Kidney epithelial cell (primary cell): ENCODE measurements at places on chromosomes 7 and 10.
A peak's percentile ranks its signal among the peaks of the same experiment; 100 is the strongest.

- DNase-seq: no peak
Measured at GRCh38 chr7:140635345-140635744, 5.3 kb downstream of the DENND2A start.

DNA sequence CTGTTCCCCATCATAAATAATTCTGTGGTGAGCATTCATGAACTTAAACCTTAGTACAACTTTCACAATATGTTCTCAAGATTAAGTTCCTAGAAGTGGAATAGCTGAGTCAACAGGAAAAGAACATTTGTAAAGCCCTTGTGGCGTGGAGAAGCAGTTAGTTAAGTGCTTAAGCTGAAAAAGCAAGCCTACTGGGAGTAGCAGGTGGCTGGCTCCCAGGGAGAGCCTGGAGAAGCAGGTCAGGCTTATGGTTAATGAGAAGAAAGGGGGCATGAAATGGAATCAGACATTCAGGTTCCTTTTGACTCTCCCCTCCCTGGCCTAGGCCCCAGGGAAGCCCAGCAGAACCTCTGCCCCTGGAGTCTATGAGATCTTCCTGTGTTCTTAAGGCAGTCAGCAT lies 35.3 kb downstream of the VSTM4 start:
- DNase-seq: no peak

GRCh38 chr10:131963350-131963749 lies 18.4 kb downstream of the BNIP3 start:
- DNase-seq: no peak

DNA sequence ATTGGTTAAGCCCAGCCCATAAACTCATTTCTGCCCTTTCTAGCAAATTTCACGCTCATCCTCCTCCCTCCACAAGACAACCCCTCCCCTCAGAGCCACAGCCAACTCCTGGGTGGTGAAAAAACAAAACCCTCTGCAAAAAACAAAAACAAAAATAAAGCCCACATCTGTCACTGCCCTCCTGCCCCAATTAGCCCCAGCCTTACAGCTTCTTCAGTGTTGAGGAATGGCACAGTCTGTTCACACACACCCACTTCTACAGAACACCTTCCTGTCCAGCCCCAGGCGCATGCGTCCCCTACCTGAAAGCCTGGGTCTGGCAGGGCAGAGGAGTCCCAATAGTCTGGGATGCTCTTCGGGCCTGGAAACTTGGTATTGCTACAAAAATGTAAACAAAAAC lies 34.4 kb downstream of the PARP12 start:
- DNase-seq: no peak

- no peak for DNase-seq
Measured at GRCh38 chr10:118981946-118982345, 47.6 kb upstream of the NANOS1 start.

GRCh38 chr10:133123746-133124356 lies 36.1 kb downstream of the ADGRA1 start:
- no peak for DNase-seq

DNA sequence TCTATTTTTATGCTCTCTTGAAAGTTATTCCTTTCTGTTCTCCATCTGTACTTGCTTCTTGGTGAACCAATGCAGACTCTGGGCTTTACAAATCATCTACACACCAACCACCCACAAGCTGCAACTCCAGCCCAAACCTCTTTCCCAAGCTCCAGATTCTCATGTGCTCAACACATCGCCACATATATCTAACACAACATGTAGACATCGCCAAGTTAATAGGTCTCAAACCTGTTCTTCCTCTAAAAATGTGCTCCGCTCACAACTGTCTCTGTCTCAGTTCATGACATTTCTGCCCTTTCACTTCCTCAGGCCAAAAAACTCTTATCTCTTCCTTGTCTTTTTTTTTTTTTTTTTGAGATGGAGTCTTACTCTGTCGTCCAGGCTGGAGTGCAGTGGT lies 95.7 kb upstream of the EEPD1 start:
- no peak for DNase-seq

DNA sequence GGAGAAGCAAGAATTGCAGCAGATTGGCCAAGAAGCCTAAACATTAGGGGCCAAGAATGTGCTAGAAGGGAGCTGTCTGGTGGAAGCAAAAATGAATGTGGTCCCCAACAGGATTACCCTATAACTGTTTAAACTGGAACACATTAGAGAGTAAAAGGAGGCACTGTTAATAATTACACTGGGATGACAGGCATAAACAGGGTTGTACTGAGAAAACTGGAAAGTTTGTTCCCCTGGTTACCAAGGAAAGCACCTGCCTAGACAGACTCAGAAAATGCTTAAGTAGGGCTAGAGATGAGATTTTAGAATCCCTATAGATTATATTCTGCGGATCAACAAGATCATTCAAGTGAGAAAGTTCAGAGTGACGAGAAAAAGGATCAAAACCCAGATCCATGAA lies 100.8 kb downstream of the CTTNBP2 start:
- DNase-seq: no peak

- peak; percentile 96 for DNase-seq
Measured at GRCh38 chr7:20199015-20199737, 18.0 kb downstream of the MACC1 start.

DNA sequence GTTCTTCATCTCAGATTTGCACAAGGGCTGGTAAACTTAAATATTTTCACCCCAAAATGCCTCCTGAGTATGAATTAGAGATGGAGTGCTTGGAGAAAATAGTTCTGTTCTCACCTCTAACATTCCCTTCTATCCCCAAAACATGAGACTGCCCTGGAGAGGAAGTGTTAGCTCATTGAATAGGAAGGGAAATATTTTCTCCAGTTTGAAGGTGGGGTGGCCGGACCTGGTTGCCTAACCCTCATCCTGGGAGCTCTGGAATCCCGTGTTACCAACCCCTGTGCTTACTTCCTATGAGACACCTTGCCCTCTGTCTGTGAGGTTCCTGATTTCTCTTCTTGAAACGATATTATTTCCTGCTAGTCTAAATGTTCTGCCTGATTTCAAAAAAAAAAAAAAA lies 779 bp downstream of the IFIT2 start:
- no peak for DNase-seq

DNA sequence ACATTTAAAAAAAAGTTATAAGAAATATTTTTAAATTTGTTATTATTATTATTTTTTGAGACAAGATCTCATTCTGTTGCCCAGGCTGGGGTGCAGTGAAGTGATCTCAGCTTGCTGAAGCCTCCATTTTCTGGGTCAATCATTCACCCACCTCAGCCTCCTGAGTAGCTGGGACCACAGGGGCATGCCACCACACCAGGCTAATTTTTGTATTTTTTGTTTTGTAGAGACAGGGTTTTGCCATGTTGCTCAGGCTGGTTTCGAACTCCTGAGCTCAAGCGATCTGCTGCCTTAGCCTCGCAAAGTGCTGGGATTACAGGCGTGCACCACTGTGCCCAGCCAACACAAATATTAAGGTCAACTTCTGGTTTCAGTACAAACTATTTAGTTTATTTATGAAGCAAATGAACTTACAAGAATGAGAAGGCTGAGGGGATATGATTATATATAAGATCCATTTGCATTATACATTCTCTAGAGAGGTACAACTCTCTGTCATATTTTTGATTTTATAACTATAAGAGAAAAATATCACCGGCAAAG lies 45.9 kb upstream of the FAM133B start:
- no peak for DNase-seq

GRCh38 chr7:82318786-82319185 lies 124.8 kb downstream of the CACNA2D1 start:
- DNase-seq: no peak

DNA sequence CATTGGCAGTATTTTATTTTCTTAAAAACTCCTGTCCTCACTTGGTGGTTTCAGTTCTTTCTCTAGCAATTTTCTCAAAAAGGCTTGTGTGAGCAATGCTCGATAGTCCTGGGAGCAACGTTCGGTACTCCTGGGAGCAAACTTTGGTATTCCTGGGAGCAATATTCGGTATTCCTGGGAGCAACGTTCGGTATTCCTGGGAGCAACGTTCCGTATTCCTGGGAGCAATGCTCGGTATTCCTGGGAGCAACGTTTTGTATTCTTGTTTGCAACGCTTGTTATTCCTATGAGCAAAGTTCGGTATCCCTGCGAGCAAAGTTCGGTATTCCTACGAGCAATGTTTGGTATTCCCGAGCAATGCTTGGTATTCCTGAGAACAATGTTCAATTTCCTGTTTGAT lies 362.0 kb upstream of the ADARB2 start:
- DNase-seq: no peak

GRCh38 chr7:7596176-7596575 lies 29.5 kb downstream of the MIOS start:
- no peak for DNase-seq

DNA sequence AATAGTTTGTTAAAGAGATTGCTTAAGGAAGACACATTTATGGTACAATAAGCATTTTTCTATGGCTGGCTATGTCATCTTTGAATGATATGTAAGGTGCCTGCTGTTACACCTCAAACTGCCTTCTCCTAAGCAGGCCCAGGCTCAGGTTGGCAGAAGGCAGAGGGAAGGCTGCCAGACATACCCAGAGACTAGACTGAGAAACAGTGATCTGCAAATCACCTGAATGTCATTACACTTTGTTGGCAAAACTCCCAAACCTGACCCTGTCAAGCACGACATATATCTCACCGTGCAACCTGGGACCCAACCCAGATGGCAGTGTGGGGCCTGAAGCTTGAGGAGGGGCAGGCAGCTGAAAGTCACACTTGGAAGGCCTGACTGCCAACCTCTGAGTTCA lies 136.6 kb upstream of the TARP start:
- no peak for DNase-seq

DNA sequence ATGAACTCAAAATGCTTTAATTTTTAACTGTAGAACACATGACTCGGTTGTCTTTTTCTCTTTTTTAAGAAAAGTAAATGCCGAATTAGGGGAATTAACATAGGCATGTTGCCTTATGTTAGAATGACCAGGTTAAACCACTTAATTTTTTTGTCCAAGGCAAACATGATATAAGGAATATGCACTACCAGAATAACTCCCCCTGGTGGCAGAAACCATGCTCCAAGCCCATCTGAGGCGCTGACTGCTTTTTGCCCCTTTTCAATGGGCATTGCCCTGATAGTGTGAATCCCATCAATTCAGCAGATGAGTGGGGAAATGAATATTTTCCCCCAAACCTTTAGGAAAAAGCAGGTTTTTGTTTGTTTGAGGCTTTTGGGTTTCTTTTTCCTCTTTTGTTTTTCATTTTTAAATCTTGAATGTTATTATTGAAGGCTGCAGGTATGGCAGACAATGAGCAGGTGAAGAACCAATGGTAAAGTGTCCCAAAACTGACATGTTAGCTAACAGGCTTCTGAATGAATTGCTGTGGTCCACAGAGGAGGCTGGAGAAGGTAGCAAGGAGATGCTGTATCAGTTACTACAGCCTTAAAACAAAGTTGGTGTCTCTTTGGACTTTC lies 284.3 kb downstream of the SORCS3 start:
- DNase-seq: no peak

GRCh38 chr10:59000162-59000825 lies 176.1 kb upstream of the PHYHIPL start:
- DNase-seq: no peak

GRCh38 chr10:43173120-43173519 lies 34.9 kb downstream of the CSGALNACT2 start:
- DNase-seq: no peak

GRCh38 chr10:116136261-116136660 lies 136.7 kb downstream of the GFRA1 start:
- DNase-seq: no peak

GRCh38 chr10:78950656-78951587 lies 117.8 kb upstream of the ZMIZ1 start:
- no peak for DNase-seq
